ENCODE measurements at places on chromosomes 4 and X.

- no peak for DNase-seq
These were observed 77.7 kb downstream of the FAM13A start for GRCh38 chr4:88979276-88979675.

- no peak for DNase-seq
These were observed 1055.0 kb downstream of the RPA4 start for GRCh38 chrX:97938706-97939105.

GRCh38 chr4:27016551-27016950, 155.9 kb downstream of the STIM2 start:
- no peak for DNase-seq

DNA sequence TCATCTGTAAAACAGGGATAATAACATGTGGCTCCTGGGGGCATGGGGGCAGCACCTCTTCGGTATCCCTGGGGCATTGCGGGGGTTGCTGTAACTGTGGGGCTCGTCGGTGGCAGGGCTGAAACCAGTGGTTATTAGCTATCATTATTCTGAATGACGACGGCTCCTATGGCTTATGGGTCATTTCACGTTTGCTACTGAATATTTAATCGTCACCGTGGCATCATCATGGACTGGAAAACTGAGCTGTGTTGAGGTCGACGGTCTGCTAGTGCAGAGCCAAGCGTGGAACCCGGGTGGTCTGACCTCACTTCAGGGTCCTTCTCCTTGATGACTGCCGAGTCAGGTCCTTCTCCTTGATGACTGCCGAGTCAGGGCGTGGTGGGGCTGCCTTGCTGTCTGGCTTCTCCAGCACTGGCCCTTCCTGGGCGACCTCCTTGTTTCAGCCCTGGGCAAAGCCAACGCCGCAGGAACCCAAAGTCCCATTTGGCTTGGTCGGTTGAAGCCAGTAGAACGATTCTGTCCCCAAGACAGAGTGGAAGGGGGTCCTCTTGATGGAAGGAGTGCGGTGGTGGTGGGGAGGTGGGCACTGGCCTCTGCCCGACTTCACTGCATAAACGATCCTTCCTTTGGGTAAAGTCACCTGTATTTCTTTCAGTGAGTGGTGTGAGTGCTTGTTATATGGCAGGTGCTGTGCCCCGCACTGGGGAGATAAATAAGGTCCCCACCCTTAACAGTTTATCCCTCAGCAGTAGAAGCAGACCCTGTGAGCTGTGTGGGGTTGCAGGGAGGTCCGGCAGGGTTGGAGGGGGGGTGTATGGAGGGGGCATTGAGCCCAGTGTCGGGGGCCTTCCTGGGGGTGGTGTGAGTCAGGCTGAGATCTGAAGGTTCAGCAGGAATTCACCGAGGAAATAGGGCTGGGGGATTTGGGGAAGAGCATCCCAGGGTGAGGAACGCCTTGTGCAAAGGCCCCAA, 40.8 kb downstream of the PSAPL1 start:
- no peak for DNase-seq

DNA sequence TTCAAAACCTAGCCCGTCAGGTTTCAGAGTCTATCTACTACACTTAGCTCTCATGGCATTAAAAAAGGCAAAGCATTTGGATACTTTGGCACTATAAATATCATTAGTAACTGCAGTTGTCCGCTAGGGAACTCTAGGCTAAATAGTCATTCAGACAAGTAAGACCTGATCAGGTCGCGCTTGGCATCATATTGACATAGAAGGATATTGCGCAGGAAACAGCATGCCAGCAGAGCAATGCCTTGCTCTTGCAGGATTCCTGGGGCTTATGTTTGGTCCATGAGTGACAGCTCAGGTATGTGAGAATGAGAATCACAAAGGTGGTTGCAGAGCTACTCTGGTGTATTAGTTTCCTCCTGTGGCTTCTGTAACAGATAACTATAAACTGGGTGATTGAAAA, 62.7 kb downstream of the KDM6A start:
- no peak for DNase-seq

DNA sequence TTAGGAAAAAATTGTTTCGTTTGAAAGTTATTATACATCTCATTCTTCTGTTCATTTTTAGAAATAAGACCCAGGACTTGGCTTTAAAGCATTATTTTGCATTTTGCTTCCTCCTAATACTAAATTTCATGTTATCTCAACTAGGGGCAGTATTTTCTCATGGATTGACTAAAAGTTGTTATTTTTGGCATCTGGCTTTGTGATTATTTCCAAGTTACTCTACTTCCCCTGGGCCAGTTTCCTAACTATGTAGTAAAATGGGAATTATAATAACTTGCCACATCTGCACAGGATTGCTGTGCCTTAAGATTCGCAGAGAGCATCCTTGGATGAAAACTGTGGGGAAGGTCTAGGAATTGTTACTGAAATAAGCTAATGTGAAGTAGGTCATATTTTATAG, 3.0 kb downstream of the RBPJ start:
- no peak for DNase-seq

DNA sequence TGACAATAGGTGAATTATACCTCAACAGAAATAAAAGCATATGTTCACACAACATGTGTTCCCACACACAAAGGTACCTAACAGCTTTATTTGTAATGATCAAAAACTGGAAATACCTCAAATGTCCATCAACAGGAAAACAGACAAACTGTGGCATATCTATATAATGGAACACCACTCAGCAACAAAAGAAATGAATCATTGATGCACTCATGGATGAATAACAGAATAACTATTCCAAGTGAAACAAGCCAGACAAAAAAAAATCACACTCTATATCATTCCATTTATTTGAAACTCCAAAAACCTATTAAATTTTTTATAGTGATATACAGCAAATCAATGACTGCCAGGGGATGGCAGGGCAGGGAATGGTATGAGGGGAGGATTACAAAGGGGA, 148.1 kb downstream of the PLS3 start:
- no peak for DNase-seq

- DNase-seq: no peak
These were observed 60.4 kb downstream of the SLC30A9 start for GRCh38 chr4:42050516-42051249.

- DNase-seq: no peak
These were observed 108.6 kb downstream of the ARHGAP6 start for GRCh38 chrX:11557120-11557519.

DNA sequence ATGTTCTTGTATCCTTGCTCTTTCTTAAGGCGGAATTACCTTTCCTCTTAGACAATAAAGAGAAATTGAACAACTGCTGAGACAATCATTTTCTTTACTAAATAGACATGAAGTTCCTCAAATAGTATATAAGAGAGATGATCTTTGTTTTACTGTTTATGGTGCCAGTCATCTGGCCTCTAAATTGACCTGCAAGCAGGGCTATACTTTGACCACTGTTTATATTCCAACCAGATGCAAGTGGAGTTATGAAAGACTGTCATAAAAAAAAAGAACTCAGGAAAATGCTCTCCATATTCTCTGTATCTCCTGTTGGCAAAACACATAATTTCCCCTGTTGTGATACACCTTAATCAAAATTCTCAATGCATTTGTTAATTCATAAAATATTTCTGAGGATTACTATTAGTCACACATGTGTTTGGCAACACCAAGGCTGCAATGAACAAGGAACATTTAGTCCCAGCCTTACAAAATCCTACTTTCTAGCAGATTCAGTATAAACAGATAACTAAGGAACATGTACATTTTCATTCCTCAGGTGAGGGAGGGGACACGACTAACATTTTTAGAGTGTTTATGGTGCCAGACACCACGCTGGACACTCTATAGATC, 562.3 kb downstream of the KCNIP4 start:
- DNase-seq: no peak

GRCh38 chr4:157977086-157977485, 195.7 kb downstream of the GASK1B start:
- no peak for DNase-seq

DNA sequence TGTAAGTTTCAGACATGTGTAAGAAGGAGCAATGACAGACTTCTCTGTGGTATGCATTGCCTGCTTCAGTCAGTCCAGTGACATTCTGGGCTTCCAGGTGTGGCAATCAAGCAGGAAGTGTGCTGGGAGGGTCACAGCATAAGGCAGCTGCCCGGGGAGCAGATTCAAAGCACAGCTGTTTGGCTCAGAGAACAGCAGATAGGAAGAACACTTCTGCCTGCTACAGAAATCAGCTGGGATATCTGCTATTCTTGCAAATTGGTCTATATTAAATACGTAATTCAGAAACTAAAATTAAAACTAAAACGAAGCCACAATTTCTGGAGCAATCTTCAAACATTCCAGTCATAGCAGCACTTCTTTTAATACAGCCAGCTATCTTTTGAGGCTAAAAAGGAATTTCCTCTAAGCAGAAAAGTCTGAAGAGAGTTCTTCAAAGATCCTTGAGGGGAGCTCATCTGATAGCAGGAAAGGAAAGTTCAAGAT, 47.5 kb upstream of the GALNT7 start:
- no peak for DNase-seq

DNA sequence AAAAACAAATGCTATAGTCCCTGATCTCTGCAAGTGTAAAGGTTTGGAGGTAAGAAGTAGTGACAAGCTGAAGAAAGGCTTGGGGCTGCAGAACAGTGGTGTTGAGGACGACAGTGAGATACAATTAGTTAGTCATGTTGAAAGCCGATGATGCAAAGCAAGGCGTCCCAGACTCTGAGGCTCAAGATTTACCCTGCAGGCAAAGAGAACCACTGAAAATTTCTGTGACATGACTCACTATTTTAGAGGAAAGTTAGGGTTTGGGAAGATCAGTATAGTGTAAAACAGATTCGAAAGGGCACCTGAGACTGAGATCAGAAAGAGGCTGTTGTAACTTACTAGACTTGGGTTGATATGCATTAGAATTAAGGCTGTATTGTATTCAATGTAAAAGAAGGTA, 281.3 kb upstream of the FTHL17 start:
- no peak for DNase-seq

GRCh38 chr4:88600176-88600838, 8.0 kb downstream of the HERC3 start:
- no peak for DNase-seq

- no peak for DNase-seq
These were observed 27.1 kb upstream of the SCRG1 start for GRCh38 chr4:173426064-173426463.

GRCh38 chrX:14865201-14865600, 7.7 kb downstream of the FANCB start:
- DNase-seq: no peak

DNA sequence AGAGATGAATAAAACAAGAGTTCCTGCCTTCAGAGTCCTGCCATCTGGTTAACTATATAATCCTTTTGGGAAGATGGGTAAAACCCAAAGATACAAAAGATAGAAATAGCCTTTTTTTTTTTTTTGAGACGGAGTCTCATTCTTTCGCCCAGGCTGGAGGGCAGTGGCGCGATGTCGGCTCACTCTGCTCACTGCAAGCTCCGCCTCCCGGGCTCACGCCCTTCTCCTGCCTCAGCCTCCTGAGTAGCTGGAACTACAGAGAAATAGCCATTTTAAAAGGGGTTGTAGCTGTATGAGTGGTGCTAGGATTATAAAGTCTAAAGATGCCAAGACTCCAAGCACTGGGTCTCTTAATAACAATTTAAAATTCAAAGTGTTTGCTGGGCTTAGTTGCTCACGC, 97.2 kb downstream of the KDR start:
- DNase-seq: no peak

DNA sequence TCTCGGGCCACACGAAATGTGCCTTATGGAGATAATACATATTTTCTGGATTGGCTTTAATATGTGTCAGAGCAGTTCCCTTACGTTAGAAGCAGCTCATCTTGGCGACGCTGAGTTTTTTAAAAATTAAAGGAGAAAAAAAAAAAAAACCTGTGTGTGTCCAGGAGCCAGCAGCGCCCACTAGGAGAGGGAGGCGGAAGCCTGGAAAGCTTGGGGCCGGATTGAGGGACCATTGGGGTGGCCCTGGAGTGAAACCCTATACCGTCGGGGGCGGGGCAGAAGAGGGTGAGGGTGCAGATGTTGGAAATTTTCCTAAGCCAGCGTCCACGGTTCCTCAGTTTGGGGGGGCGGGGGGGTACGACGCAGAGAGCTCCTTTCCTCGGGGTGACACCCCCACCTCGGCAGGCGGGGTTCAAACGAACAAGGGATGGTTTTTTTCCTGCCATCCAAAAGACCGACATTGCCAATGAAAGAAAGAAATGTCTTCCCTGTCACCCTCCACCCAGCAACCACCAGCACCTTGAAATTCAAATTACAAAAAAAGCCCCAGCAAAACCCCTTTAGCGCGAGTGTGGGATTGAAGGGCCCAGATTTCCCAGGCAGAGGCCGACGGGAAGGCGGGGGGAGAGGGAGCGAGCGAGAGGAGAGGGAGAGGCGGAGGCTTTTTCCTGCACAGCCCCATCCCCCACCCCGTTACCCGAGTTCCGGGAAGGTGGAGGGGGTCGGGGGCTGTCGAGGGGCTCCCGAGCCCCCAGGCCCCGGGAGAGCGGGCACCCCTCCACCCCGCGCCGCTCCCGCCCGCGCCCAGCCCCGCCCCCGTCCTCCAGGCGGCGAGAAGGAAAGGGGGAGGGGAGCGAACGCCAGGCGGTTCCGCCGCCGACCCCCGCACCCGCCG, 859 bp downstream of the SMARCA1 start:
- no peak for DNase-seq

DNA sequence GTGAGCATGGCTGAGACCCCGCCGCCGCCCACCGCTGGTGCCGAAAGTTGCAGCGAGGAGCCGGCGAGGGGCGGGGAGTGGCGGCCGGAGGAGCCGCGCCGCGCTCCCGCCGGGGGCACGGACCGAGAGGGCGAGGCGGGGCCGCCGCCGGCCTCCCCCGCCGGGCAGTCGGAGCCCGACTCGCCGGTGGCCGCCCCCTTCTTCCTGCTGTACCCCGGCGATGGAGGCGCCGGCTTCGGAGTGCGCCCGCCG, 16.5 kb downstream of the UTP3 start:
- DNase-seq: no peak

- DNase-seq: no peak
These were observed 40.0 kb downstream of the TXK start for GRCh38 chr4:48093991-48094416.

GRCh38 chrX:2677764-2678163, 13.3 kb upstream of the CD99 start:
- no peak for DNase-seq

DNA sequence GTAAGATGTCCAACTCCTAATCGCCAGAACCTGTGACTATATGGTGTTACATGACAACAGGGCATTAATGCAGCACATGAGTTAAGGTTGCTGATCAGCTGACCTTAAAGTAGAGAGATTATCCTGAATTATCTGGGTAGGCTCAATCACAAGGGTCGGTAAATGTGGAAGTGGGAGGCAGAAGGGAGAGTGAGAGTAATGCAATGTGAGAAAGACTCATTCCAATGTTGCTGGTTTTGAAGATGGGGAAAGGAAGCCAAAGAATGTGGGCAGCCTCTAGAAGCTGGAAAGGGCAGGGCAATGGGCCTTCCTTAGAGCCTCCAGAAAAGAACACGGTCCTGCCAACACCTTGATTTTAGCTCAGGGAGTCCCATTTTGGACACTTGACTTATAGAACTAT, 67.4 kb downstream of the STX18 start:
- no peak for DNase-seq

GRCh38 chrX:10512741-10513140, 107.6 kb downstream of the MID1 start:
- DNase-seq: no peak

DNA sequence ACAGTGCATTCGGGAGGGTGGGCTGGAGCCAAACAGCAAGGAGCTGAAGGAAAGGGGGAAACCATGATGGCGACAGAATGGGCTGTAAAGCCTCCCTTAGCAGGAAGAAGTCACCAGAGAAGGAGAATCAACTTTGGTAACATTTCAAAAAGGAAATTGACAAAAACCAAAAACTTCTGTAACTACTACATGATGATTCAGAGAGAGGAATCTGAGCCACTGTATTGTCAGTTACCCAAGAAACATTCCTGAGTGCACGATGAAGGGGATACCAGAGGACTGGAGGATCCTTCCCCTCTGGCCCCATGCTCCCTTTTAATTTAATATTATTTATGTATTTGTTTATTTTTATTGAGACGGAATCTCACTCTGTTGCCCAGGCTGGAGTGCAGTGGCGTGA, 26.3 kb downstream of the PDHA1 start:
- no peak for DNase-seq
